ENCODE measurements at places on chromosomes 2 and 18.

DNA sequence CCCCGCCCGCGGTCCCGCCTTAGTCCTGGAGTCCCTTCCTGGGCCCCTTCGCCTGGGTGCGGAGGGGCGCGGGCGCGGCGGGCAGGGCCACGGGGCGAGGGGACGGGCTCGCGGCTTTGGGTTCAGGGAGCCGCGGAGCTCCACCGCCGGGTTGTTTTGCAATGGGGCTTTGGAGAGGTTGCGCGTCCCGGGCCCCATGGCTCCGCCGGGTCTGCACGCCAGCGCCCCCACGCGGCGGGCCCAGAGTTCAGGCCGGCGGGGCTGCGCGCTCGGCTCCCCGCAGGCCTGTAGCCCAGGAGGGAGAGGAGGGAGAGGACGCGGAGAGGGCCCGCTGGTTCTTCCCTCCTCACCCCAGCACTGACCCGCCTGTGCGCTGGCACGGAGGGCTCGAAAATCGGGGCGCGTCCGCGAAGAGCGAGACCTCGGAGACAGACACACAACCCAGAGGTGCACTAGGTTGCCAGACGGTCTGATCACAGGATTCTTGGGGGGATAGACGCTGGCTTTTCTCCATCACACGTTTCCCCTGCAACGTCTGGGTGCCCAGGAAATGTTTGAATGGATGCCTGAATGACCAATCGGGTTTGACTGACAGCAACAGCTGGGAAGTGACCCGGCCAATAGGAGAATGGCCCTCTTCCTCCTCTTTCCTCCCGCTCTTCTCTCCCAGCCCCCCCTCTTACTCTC is 4.9 kb upstream of the SIX2 start:
- no peak for DNase-seq

DNA sequence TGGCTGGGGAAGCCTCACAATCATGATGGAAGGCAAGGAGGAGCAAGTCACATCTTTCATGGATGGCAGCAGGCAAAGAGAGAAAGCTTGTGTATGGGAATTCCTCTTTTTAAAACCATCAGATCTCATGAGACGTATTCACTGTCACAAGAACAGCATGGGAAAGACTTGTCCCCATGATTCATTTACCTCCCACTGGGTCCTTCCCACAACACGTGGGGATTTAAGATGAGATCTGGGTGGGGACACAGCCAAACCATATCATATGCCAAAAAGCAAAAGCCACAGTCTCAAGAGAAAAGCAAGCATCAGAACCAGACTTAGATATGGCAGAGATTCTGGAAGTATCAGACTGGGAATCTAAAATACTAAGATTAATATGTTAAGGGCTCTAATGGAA is 30.0 kb upstream of the SCRN3 start:
- DNase-seq, result no peak

- DNase-seq, result no peak
Observed at GRCh38 chr2:101116841-101117552, 34.2 kb downstream of the TBC1D8 start.

- DNase-seq, result no peak
Observed at GRCh38 chr18:34639687-34640086, 70.4 kb upstream of the DTNA start.

- DNase-seq, result no peak
Observed at GRCh38 chr18:3910512-3910911, 460.5 kb downstream of the TGIF1 start.
